Osteocyte (in vitro differentiated cells): ENCODE measurements at places on chromosomes 4 and X. TPM values are rescaled to one million over a fixed set of nuclear protein-coding genes. Genes with fewer than 3 reads are reported as not detected.

RPS6KA6 gene
- total RNA-seq, result 2.2 and 2.3 TPM in 2 replicates

HPSE gene
- 4.9 and 6.1 TPM in 2 replicates for total RNA-seq

PF4V1 gene
- 0.78 TPM in 1 of 2 replicates, not detected in the other for total RNA-seq

DNA sequence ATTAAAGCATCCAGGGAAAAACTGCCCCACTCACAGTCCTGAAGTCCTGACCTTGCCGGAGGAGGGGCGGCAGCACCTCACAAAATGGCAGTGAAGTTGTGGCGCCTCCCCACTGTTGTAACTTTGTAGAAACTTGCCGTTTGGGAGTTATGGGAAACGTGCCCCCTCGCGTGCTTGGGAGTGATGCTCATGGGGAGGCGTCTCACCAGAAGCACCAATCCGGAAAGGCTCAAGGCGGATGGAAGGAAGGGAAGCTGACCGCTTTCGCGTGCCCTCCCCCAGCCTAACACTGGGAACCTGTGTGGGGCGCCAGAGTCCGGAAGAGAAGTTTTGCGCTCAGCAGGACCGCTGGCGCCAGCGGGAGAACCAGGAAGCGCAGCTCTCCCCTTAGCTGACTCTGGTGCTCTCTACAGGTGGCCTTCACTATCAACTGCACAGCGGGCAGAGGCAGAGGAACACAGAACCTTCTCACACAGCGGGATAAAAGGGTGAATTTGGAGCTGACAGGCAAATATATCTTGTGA is at the start of the genes CT45A10 and SAGE1:
CT45A10 (minus strand) TSS at position 151 of the 524 bp plus-strand sequence. CDS start 8,100 bp downstream, outside the sequence.
SAGE1 (plus strand) TSS at position 423 of the 524 bp plus-strand sequence. CDS start 2,527 bp downstream, outside the sequence.
- H3K36me3 ChIP-seq, result no peaks in the 10 kb centered on the region
- no peak within 1 kb of the TSS for H3K4me3 ChIP-seq
- peak; percentile 80 for DNase-seq

- DNase-seq, result no peak
- H3K27ac ChIP-seq, result no peak overlapping the region
- no peaks in the 10 kb centered on the region for H3K27me3 ChIP-seq
- H3K36me3 ChIP-seq, result no peaks in the 10 kb centered on the region
Observed at GRCh38 chr4:175273995-175274753, 356.0 kb downstream of the ADAM29 start.
